ENCODE measurements at places on chromosomes 6 and 20.

DNA sequence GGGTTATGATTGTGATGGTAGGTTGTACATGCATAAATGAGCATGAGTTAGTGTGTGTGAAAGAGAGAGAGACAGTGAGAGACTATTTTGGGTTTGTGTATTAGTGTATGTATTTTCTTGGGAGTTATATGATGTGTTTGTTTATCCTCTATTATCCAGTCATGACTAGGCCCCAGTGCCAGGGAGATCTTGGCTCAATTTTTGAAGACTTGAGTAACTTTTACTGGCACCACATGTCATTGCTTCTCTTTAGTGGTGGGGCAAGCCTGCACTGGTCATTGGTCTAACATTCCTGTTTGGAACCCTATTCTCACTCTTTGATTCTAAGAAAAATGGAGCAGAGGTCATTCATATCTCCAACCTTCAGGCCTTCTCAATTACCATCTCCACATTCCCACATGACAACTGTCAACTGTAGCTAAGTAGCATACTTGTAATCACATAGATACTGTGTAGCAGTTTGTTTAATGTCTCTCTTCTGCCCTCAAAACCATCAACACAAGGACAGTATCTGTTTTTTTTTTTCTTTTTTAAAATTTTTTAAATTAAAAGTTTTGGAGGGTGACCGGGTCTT is 8.8 kb downstream of the L3MBTL1 start:
- DNase-seq, result peak; percentile 76

DNA sequence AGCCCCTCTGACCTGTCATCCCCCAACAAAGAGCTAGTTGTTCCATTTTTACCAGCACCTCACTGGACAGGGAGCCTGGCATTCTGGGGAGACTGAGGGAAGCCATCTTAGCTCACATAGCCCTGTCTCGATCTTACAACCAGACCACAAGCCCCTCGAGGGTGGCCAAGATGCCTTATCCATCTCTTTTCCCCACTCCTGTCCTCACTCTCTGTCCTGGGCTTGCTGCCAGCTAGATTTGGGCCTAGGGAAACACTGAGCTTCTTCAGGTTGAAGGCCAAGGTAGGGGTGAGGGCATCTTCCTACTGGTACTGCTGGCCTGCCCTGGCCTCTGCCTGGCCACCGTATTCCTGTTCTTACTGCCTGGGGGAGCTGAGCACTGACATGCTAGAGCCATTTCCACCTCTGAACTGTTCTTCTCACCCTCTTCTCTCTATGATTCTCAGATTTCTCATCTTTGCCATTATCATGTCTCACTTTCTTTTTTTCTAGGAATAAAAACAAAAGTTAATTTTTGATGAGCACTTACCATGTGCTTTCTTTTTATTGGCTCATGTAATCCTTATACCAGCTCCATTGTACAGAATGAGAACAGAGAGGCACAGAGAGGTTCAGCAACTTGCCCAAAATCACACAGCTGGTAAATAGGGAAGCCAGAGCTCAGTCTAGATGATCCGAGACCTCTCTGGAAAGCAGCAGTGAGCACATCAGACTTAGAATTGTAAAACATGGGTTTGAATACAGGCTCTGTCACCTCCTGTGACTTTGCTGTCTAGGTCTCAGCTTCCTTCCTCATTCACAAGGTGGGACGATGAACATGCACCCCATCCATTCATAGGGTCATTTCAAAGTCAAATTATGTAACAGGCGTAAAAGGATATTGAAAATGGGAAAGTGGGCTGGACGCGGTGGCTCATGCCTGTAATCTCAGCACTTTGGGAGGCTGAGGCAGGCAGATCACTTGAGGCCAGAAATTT is 28.7 kb downstream of the FGD2 start:
- no peak for DNase-seq

- no peak for DNase-seq
Observed at GRCh38 chr6:157607317-157608109, 215.5 kb upstream of the SNX9 start.

DNA sequence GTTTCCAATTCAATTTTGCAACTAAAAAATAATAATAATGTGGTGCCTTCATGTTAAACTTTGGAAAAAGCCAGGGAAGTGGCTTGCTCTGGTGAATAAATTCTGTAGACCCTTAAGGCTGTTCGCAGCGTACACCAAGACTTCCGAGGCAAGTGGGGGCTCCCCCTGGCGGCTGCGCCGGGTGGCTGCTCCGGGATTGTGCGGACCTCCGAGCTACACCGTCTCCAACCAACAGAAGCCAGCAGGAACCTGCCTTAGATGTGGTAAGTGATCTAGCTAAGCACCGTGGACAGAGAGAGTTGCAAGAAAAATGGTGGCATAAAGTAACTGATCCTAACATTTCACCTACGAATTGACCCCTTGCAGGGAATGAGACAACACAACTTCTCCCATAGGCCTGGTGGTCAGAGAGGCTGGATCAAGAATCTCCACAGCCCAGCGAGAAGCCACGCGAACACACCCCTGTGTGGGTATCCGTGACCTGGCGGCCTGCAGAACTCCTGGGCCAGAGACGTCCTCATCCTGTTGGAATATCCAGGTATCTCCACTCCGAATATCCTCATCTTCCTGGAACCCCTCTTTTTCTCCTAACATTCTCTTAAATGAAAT is 69.6 kb downstream of the TBXT start:
- DNase-seq, result peak; percentile 61

DNA sequence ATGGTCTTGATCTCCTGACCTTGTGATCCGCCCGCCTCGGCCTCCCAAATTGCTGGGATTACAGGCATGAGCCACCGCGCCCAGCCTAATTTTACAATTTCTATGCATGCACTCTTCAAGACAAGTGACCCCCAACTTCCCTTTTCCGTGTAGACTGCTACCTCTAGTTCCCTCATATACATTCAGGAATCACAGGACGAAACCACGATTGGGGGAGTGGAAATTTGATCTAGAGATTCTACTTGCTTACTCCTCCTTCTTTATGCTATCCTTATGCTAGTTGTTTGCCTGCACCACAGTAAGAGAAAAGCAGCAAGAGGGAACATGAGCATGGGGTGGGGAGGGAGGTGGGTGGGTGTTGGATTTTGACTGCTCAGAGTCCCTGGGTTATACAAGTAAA is 34.9 kb downstream of the OSTM1 start:
- DNase-seq, result no peak

- no peak for DNase-seq
Observed at GRCh38 chr6:157282284-157282683, 41.0 kb downstream of the TMEM242 start.

DNA sequence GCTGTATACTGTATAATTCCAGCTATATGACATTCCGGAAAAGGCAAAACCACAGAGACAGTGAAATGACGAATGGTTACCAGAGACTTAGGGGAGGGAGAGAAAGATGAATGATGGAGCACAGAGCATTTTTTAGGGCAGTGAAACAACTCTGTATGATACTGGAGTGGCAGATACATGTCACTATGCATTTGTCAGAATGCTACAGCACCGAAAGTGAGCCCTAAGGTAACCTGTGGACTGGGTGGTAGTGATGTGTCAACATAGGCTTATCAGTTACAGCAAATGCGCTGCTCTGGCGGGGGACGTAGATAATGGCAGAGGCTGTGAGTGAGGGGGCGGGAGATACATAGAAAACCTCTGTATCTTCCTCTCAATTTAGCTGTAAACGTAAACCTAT is 201.3 kb upstream of the SSTR4 start:
- DNase-seq, result peak; percentile 68

DNA sequence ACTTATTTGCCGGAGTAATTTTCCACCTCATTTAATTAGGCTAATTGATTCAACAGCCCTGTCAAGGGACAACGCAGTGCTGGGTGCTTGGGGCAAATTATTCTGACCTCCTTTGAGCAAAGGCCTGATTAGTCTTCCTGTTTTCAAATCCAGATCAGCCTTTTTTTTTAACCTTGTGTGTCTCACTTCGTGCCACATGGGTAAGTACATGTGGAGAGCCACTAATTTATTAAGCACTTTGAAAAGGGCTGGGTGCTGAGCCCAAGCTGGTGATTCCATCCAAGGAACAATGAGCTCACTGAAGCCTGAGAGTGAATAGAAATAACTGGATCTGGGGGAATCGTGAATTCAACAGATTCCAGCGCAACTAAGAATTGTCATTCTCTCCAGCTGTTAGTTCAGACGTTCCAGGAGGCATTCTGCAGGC is 229.3 kb downstream of the CLIC5 start:
- no peak for DNase-seq

- no peak for DNase-seq
Observed at GRCh38 chr20:52809003-52809402, 163.2 kb upstream of the TSHZ2 start.

DNA sequence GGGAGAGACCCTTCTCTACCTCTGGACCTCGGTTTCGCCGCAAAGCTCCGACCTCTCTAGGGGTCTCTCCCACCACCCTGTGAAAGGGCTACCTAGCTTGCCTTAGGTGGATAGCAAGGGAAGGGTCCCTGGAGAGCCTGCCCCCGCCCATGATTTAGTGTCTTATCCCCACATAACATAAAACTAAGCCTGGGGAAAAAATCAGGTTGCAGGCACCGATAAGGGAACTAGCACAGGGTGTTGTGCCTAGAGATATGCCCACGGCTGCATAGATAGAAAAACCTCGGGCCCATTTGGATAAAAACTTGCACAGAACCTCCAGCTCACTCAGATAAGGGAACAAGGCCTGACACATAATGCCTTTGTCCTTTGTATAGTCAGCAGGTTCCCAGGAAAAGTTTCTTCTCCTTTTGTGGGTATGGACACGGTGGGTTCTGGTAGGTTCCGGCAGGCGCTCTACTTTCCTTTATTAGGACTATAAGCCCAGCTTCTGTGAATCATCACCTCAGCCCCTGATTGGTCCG is 846 bp downstream of the ZSCAN31 start:
- peak; percentile 86 for DNase-seq

DNA sequence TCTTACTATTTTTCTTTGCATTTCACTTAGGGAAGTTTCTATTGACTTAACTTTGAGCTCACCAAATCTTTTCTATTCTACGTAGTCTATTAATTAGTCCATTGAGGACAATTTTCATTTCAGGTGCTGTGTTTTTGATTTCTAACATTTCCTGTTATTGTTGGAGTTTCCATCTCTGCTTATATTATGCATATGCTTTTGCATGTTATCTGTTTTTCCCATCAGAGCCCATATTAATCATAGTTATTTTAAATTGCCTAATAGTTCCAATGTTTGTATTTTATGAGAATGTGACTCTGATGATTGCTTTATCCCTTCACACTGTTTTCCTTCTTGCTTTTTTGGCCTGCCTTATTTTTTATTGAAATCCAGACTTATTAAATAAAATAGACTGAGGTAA is 414.5 kb upstream of the OPRM1 start:
- no peak for DNase-seq

DNA sequence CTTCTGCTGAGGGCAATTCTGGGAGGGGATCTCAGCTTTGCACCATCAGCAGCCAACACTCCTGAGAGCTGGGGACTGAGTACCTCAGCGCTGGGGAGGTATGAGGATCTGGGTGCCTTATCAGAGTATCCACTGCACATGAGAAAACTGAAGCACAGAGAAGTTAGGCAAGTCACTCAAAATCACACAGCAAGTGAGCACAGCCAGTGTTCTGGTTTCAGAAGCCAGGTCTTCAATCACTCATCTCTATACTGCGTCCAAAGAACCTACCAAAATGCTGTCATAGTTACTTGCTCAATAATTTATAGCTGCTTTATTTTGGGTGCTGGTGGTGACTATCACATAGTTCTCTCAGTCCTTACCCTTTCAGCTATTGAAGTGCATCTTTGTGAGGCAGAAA is 5.0 kb downstream of the ADTRP start:
- no peak for DNase-seq

- DNase-seq, result no peak
Observed at GRCh38 chr6:132465530-132466485, 47.1 kb downstream of the STX7 start.

DNA sequence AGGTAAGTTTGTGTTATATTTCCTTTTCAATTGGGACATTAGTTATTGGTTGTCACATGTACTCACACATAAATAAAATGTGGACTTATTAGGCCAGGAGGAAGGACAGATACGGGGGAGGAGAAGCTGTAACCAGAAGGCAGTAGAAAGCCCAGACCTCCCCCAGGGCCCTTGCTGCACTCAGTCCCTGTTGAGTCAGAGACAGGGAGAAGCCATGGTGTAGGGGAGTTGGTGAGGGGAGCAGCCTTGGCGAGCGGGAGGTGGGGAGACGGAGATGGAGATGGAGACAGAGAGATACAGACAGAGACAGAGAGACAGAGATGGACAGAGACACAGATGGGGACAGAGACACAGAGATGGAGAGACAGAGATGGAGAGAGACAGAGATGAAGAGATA is 263.2 kb downstream of the DLL1 start:
- no peak for DNase-seq

DNA sequence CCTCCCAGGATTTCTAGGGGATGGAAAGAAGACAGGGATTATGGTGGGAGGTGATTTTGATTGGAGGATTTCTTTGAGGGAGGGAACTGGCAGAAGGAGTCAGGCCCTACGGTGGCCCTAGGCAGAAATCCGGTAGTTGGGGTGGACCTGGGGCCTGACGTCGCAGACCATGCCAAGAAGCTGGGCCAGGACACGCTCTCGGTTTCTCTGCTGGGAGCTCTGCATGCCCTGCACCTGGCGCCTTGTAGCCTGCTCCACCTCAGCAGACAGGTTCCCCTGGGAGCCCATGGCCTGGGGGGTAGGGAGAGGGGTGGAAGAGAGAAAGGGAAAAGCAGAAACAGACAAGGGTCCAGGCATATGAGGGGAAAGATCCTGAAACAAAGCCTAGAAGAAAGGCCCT is 1.1 kb downstream of the ATP6V1G2 start:
- DNase-seq, result no peak

- DNase-seq, result peak; percentile 32
Observed at GRCh38 chr20:36792422-36792821, 18.9 kb upstream of the DSN1 start.

- DNase-seq, result no peak
Observed at GRCh38 chr6:73413102-73413501, 18.5 kb downstream of the DDX43 start.

DNA sequence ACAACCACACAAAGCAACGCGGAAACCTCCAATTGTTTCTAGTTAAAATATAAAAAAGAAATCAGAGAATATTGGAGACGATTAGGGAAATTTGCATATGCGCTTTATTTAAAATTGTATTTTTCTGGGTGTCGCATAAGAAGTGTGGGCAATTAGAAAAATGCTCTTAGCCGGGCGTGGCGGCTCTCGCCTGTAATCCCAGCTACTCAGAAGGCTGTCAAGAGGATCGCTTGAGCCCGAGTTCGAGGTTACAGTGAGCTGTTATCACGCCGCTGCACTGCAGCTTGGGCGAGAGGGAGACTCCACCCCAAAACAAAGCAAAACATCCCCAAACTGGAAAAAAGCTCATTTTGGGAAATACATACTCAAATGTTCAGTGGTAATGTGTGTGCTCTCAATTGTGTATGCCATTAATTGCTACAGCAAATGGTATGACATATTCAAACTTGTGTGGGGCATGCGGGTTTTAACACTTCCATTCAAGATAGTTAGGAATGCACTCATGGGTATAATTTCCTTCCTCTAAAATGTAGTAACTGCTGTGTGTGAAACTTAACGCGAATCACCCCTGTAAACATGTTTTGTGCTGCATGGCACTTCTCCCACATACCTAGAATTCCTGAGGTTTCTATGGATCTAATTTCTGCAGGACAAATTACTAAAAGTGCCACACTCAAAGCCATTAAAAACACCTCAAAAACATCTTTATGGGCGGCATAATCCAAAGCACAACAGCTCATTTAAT is 54.7 kb upstream of the HFE start:
- DNase-seq, result no peak

GRCh38 chr20:7449269-7449668 is 491.0 kb downstream of the HAO1 start:
- no peak for DNase-seq

GRCh38 chr6:137878486-137879285 is 11.6 kb downstream of the TNFAIP3 start:
- no peak for DNase-seq
